ENCODE measurements at places on chromosomes 5 and 9.

GRCh38 chr9:89941875-89942274 is 337.1 kb downstream of the GADD45G start:
- peak; percentile 47 for DNase-seq

DNA sequence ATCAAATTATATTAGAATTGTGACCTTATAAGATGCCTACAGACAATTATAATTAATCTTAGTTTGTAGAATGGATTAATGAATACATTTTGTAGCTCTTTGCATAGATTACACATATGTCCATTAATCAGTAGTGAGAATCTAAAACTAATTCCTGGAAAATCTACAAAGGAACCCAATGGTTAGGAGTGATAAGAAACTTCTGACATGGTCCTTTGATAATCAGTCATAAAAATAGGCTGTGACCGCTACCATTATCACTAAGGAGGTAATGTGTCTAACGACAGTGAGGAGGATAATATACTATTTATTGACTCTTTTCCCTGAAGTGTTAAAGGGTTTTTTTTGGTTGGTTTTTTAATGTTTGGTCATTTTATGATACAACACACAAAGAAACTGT is 46.6 kb downstream of the BNC2 start:
- DNase-seq, result no peak

- no peak for DNase-seq
Observed at GRCh38 chr5:172319708-172320441, 36.3 kb upstream of the UBTD2 start.

GRCh38 chr5:178866946-178867345 is 7.2 kb downstream of the ZNF354B start:
- no peak for DNase-seq

DNA sequence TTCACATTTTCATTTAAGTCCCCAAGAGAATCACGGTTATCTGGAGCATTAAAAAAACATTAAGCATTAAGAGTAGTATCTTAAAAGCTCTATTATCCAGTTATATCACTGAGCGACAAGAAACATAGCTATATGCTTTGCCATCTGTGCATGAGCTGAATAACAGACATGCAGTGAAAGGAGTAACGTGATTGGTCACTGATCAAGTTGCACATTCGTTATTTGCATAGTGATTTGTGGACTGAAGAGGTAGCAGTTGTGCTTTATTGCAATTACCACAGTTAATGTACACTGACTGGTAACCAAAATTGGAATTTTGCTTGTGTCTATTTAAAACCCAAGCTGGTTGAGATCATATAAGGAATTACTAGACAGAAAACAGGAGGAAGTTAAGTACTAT is 107.4 kb downstream of the MCTP1 start:
- DNase-seq, result no peak

DNA sequence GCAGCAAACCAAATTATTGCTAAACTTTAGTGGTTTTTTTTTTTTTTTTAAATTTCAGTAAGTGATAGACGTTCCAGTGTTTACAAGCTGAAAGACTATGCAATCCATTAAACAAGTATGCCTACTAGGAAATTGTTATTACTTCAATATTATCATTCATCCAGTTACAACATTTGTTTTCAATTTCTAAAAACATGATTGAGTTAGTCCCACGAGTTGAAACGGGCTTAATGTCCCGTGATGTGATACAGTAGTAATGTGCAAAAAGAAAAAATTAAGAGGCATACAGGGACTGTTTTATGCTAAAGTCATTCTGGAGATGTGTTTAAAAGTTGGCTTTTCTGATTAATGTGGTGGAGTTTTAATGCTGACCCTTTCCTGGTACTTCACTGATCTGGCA is 550.3 kb upstream of the DMAC1 start:
- DNase-seq, result no peak

GRCh38 chr5:136840601-136841000 is 475.3 kb upstream of the TRPC7 start:
- DNase-seq, result no peak

DNA sequence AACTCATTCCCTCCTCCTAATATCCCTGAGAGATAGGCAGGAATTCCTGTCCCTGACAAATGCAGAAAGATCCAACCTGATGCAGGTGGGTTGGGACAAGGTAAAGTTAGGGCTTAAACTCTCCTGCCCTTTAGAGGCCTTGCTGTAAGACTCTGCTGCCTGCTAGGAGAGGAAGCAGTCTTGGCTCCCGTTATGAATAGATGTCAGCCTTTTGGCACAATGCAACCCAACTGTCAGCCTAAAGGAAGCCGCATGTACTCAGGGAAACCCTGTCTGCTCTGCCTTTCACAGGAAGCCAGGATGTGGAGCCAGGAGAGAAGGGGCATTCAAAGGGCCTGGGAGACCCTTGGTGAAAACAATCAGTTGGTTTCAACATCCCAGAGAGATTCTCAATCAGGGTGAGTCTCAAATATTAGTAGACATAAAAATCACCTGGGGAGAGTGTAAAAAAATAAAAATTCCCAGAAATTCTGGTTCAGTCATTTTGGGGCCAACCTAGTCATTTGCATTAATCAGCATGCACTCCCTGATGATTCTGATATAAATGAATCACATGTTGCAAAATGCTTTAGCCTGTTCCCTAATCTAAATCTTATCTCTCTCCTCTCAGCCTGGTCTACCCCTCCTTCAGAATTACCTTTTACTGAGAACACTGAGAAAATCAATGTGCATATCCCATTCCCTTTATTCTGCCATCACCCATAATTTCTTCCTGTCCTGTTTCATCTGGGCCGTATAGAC is 136.2 kb upstream of the TRIM32 start:
- no peak for DNase-seq

- no peak for DNase-seq
Observed at GRCh38 chr5:34957857-34958690, 28.7 kb downstream of the DNAJC21 start.

GRCh38 chr5:15074651-15075050 is 203.1 kb upstream of the ANKH start:
- DNase-seq, result no peak

DNA sequence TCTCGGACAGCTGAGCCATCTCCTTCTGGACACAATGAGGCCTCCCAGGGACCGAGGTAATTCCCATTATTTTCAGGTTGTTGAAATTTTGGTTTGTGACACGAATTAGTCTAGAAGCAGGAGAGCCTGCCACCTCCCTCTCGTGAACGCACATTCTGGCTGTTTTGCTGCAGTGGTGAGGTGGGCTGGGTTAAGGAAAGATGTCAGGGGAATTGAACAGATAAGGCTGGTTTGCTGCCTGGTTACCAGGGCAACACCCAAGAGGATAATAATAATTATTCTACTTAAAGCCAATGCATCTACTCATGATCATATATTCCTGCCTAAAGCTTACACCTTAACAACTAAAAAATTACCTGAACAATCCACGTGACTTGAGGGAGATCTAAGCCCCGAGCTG is 38.1 kb downstream of the DDX31 start:
- no peak for DNase-seq

GRCh38 chr9:109491590-109491989 is 6.5 kb downstream of the PTPN3 start:
- DNase-seq, result no peak

DNA sequence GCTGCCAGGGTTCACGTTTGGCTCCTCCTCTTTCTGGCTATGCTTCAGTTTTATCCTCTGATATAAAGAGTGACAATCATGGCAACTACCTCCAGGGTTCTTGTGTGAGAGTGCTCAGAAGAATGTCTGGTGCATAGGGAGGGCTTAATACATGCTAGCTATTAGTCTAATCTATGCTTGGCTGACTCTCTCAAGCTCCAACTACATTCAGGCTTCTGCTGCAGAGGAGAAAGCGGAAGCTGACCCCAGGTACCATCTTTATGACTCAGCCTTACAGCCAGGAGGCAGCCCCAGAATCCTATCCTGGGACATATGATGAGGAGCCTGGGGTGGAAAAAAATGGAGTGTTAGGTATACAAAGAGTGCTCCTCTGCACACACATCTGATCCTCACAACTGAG is 32.1 kb upstream of the RASGRF2 start:
- no peak for DNase-seq

DNA sequence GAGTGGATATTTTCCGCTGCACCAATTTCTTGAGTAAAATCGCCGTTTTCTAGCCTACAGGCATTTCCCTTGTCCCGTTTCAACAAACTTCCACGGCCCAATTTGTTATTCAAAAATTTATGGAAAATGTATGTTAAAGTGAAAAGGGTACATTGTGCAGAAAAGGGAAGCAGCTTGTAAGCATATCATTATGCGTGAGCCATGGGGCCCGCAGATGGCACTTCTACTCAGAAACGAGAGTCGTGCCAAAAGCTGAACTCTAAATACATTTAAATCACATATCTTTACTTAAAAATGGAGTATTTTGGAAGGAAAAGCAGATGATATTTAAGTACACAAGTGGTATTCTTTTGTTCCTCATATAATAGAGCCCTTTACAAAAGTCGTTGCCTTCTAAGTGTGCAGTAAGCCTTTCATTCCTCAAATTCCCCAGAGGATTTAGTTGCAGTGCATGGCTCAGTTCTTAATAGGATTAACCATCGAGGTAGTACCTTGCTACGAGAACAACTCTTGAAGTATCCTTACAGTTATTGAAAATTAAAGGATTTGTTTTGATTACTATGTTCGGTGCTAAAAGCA is 1227.2 kb upstream of the WWC1 start:
- DNase-seq, result no peak

GRCh38 chr9:77094150-77094549 is 74.7 kb downstream of the FOXB2 start:
- no peak for DNase-seq

DNA sequence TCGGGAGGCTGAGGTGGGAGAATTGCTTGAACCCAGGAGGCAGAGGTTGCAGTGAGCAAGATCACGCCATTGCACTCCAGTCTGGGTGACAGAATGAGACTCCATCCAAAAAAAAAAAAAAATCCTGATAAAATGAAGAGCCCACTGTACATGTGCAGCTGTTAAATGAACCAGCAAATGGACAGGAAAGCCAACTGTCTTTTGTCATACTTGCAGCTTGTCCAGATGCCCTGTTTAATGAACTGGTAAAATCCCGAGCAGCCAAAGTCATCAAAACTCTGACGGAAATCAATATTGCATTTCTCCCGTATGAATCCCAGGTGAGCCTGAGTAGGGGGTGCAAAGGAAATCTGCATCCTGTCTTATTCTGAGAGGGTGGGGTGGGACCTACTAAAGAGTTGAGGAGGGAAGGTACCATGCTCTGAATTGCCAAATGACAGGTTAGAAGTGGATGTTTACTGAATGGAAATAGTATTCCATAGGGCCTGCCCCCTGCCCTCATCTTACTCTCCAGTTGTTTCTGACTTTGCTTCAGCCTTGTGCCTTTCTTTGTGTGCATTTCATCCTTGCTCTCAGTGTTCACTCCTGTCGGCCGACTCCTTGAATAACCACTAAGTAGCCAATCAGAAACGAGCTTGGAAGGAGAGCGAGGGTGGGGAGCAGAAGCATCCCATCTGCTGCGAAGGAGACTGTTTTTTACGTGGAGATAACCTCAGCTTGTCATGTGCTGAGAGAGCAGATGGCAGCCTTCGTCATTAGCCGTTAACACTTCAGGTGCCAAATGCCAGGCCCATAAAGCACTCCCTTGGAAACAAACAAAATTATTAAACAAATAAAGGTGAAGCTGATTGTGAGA is 45.7 kb upstream of the CFAP157 start:
- DNase-seq, result peak; percentile 58

DNA sequence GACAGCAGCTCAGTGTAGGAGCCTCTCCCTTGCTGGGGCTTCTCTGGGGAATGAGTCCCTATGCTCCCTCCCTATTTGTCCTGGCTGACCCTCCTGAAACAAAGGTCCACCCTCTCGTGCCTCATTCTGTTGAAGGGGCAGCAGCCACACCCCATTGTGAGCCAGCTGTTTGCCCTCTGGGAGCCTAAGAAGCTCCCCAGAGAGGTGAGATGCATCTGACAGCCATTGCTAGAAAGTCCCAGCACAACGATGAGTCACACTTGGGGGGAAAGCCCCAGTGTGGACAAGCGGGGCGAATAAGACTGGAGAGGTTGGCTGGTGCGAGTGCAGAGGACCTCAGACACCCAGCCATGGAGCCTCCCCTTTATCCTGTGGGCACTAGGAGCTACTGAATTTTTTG is 101.4 kb downstream of the PPARGC1B start:
- DNase-seq, result no peak

DNA sequence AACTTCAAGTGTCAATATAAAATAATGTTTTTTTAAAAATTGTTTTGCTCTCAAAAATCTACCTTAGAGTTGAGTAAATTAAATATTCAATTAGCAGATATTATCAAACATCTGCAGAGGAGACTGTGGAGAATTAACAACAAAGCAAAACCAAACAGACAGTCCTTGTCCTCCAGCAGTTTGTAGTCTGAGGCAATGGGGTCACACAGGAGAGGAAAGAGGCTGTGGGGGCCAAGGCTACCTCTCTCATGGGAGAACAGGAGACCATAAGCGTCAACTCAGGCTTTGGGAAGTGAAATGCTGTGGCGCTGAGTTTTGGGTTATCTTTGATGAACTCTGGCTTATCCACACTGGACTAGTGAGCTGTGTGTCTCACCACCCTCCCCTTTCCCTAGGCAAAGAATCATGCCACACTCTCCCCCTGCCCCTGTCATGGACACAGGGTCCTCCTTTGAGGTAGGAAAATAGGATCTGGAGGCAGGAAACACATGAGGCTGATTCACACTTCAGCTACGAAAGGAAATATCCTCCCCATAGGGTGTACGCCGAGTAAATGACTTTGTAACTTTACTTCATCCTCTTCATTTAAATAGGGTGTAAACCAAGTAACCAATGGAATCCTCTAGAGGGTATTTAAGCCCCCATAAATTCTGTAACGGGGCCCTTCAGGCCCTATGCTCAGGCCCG is 152.7 kb downstream of the FSTL4 start:
- no peak for DNase-seq

GRCh38 chr5:16880547-16880946 is 55.5 kb downstream of the MYO10 start:
- no peak for DNase-seq

DNA sequence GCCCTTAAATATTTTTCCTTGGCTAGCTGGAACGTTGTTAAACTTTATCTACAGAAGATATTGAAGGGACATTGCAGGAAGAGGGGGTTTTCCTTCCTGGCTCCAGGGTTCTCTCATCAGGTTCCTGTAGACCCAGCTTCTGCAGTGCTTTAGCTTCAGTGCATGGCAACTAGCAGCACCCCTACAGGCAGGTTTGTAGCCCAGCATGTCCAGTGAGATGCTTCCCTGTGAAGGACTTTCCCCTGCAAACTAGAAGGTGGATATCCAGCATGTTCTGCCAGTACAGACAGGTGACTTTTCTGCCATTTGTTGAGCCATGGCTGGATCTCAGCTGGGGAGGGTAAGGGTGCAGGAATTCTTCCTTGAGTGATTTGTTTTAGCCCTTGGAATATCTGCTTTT is 10.4 kb downstream of the CCL28 start:
- no peak for DNase-seq

GRCh38 chr5:65663804-65664521 is 39.1 kb downstream of the SHLD3 start:
- DNase-seq, result no peak

GRCh38 chr5:128014578-128014977 is 69.0 kb upstream of the SLC12A2 start:
- DNase-seq, result no peak
